Spinal cord (tissue), 10 donors: ENCODE measurements at places on chromosomes 7 and 10. TPM values are rescaled to one million over a fixed set of nuclear protein-coding genes. Genes with fewer than 3 reads are reported as not detected.

Gene FKBP6
- total RNA-seq: 0.11 TPM

Gene CHN2
- total RNA-seq: 17.9 TPM

Gene EPO
- total RNA-seq: not detected

Gene HABP2
- 0.50 TPM for total RNA-seq

Gene C10orf67
- total RNA-seq: 0.69 TPM

Gene CPA2
- not detected for total RNA-seq

Gene GRID2IP
- total RNA-seq: 0.39 TPM

Gene NKX1-2
- 1.3 TPM for total RNA-seq

Gene CCDC172
- total RNA-seq: not detected

Gene SMKR1
- total RNA-seq: 2.9 TPM

Gene OR6V1
- not detected for total RNA-seq

Gene C10orf62
- 0.50 TPM for total RNA-seq

Gene ZCCHC24
- 46.1 TPM for total RNA-seq

Gene GBX1
- 2.4 TPM for total RNA-seq

Gene RALA
- total RNA-seq: 39.6 TPM

Gene VSTM4
- 40.5 TPM for total RNA-seq

Gene AGAP9
- 13.8 TPM for total RNA-seq

Gene ZNF804B
- 2.0 TPM for total RNA-seq
